ENCODE measurements at places on chromosomes 2 and 18.
A peak's percentile ranks its signal among the peaks of the same experiment; 100 is the strongest.

GRCh38 chr2:237281836-237282306 lies 132.1 kb downstream of the COL6A3 start:
- no peak for DNase-seq

DNA sequence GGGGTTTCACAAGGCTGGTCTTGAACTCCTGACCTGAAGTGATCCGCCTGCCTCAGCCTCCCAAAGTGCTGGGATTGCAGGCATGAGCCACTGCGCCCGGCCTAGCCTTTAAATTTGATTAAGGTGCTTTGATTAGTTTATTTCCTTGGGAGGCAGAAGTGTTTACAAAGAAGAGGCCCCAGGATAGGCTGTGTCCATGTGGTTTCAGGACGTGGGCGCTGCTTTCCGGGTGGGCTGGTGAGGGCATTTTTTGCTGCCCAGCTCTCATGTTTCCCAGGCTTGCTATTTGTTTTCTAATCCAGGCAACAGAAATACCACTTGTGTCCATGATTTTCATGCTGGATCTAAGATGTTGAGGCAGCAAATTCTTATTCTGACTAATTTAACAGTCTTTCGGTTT lies 124.2 kb downstream of the SH3RF3 start:
- DNase-seq = no peak

- peak; percentile 1 for DNase-seq
Measured at GRCh38 chr2:224956706-224957105, 85.6 kb downstream of the DOCK10 start.

DNA sequence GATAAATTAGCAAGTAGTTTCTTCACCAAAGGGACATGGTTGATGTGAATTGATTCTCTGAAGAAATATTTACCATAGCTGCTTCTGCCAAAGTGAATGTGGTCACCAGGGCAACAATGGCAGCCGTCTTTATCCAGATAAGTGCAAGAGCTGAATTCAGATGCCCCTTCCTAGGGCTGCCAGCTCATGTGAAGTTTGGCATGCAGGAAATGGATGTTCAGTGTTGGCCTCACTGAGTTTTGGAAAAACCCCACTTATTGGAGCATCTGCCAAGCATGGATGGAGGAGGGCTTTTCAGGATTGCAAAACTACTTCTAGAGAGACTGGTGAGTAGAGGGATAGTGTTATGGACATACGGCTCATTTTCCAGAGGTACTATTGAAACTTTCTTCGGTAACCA lies 80.8 kb downstream of the FMNL2 start:
- DNase-seq = no peak

DNA sequence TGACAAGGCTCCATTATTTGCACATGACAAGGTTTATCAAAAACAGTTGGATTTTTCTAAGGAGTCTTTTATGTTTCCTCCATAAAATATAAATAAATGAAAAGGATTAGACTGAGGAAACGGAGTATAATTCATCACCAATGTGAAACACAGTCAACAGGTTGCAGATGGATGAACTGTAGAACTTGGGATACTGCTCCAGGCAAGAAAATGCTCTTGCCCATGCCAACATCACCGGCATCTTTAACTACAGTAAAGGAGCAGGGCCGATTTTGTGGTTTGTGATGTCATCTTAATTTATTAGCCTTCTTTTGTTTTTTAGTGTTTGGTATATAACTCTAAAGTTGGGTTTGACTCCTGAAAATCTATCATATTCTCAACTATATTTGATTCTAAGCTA lies 577.3 kb downstream of the EPHA4 start:
- DNase-seq = no peak

- DNase-seq = no peak
Measured at GRCh38 chr2:207088276-207088675, 77.5 kb downstream of the KLF7 start.

All from NCI-H1105 (cell line).